ENCODE measurements at places on chromosomes 16 and 17.
A peak's percentile ranks its signal among the peaks of the same experiment; 100 is the strongest.

DNA sequence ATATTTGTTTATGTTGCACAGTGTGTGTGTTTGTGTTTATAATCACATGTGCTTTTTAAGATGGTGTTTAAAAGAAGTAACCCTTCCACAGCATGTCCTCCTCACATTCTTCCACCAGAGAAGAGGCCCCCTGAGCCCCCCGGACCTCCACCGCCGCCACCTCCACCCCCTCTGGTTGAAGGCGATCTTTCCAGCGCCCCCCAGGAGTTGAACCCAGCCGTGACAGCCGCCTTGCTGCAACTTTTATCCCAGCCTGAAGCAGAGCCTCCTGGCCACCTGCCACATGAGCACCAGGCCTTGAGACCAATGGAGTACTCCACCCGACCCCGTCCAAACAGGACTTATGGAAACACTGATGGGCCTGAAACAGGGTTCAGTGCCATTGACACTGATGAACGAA lies 69.2 kb downstream of the CDK12 start:
- no peak for DNase-seq

DNA sequence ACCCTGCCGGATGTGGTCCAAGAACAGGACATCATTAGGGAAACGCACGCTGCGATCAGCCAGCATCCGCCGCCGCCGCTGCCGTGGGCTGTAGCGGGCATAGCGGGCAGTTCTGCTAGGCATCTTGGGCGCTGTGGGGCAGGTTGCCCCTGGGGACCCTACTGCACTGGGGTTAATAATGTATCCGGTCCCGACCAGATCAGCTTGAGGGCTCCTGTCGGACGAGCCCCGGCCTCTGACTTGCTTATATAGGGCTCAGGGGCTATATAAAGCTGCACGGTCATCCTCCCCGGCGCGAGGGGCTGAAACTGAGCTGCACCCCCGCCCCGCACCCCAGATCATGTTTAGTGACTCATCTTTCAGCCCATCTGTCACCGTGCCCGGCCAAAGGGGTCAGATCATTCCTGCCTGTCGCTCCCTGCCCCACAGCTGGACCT lies at the start of gene PPP1R27:
PPP1R27 (minus strand) TSS at position 220 of the 437 bp plus-strand sequence; CDS start at position 123, 97 bp downstream.
- no peak for DNase-seq

GRCh38 chr17:8048736-8049135 lies 9.9 kb downstream of the ALOX15B start:
- no peak for DNase-seq

DNA sequence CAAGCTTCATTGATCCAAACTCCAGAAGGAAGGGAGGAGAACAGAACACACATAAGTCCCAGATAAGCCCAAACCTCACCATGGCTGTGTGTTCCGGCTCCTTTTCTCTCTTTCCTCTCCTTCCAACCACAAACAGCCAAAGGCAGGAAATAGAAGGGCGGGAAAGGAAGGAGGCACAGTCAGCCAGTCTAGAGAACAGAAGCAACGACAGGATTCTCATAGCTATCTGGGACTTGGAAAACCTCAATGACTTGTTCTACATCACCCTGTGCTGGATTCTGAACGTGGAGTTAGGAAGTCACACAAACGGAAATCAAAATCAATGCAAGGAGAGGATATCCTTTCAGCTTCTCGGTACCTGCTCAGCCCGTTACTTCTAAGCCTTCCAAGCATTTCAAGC lies 9.0 kb downstream of the CRK start:
- DNase-seq: no peak

DNA sequence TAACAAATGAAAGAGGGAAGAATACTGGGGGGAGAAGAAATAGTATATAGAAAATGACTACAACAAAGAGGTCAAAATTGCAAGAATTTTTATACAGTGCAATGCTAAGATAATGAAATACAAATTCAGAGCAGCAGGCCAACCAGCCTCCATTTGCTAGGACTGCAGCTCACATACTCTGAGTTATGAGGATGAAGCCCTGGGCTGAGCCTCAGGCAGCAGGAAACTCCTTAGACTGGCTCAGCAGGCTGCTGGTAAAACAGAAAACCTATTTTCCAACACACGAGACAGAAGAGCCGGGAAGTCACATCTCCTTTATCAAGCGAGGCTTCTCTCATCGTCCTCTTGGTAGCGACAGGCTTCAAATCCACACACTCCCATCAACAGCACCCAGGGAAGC lies 296.5 kb downstream of the SLC39A11 start:
- no peak for DNase-seq

- DNase-seq: no peak
Observed at GRCh38 chr17:16887523-16888095, 84.3 kb downstream of the TNFRSF13B start.

DNA sequence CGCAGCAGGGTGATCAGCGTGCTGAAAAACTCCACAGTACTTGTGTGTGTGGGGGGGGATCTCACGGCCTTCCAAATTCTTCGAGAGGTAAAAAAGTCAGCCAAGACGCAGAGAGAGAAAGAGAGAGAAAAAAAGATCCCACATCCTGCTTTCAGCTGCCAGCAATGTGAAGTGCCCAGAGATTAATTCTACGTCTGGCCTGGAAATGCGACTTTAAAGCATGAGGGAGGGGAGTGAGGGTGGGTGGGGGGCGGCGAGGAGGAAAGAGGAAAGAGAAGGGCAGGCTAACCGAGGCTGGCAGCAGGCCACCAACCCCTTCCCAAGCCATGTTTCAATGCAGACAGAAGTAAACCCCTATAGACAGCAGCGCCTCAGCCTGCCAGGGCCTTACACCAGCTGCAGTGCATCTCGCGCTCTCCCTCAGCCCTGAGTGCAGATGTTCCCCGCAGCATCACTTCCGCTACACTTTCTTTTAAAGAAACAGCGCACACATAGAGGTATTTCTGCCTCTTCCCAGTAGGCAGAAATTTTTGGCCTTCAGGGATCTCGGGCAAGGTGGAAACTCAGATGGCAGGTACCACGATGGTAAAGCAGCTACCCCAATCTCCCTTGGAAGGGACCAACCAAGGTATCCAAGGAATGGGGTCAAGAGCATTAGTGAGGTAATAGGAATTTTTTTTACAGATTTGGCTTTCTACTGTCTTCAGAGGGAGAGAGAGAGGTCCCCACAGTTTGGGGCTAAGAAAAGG lies 87.8 kb downstream of the SMG6 start:
- peak; percentile 36 for DNase-seq

DNA sequence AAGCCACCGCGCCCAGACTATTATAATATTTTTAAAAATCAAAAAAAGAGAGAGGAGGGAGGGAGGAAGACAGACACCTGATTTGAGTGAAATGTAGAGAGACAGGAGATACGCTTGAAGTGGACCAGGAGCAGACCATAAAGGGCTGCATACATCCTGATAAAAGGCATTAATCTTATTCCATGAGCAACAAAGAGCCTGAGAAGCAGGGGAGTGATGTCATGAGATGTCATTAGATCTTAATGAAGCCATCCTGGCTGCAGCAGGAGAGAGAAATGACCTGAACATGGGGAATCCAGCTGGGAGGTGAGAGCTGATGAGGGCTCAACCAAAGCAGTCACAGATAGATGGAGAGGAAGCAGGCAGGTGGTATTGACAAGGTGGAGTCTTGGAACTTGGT lies 5.2 kb upstream of the HID1 start:
- DNase-seq: no peak

- no peak for DNase-seq
Observed at GRCh38 chr16:88381820-88382451, 823 bp upstream of the ZNF469 start.

GRCh38 chr17:77959126-77959925 lies 823 bp downstream of the TNRC6C start:
- DNase-seq: no peak

- DNase-seq: peak; percentile 11
Observed at GRCh38 chr17:10698096-10698818, 863 bp downstream of the ADPRM start.

GRCh38 chr16:12160249-12160648 lies 183.7 kb downstream of the SNX29 start:
- DNase-seq: no peak

DNA sequence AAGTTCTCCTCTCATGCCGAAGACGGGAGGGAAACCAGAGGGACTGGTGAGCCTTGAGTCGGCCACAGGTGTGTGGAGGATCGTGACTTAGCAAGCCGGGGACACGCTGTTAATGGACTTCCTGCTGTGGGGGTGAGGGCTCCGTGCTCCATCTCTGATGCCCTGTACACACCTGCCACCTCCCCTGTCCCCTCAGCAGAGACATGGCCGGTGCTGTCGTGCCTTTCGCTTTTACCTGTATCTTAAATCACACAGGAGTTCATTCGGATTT lies 75.9 kb upstream of the ZNF750 start:
- DNase-seq: no peak

DNA sequence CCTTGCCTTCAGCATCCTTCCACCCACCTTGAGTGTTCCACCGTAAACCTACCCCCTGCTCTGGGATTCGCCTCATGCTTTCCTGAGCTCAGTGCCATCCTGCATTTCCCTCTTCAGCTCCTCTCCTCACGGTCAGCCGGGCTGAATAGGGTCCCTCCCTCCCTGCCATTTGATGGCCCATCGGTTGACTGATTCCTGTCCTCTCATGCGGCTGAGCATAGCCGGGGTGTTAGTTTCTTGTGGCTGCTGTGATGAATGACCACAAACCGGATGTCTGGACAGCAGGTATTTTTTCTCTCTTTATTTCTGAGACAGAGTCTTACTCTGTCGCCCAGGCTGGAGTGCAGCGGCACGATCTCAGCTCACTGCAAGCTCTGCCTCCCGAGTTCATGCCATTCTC lies 44.1 kb upstream of the MGAT5B start:
- no peak for DNase-seq

DNA sequence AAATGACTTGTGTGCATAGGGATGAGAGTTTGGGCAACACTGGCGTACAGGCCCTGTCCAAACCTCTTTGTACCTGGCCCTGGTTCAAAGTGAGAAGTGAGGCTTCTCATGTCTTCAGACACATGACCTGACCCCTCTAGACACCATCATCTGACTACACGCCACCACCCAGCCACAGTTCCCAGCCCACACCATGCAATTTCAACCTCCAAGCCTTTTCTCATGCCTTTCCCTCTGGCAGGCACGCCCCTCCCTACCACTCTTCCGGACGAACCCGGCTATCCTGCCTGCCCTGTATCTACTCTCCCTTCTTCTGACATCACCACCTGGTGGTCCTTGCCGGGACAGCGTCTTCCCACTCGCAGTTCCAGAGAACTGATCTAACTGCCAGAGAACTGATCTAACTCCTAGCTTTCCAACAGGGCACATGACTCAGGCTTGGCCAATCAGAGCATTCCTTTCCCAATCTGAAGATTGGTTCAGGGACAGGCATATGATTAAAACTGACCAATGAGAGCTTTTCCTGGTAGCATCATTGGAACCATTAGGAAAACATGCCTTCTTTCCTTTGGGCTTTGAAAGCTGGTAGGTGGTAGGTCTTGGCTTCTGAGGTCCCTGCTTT lies 27.1 kb upstream of the IL21R start:
- peak; percentile 86 for DNase-seq

DNA sequence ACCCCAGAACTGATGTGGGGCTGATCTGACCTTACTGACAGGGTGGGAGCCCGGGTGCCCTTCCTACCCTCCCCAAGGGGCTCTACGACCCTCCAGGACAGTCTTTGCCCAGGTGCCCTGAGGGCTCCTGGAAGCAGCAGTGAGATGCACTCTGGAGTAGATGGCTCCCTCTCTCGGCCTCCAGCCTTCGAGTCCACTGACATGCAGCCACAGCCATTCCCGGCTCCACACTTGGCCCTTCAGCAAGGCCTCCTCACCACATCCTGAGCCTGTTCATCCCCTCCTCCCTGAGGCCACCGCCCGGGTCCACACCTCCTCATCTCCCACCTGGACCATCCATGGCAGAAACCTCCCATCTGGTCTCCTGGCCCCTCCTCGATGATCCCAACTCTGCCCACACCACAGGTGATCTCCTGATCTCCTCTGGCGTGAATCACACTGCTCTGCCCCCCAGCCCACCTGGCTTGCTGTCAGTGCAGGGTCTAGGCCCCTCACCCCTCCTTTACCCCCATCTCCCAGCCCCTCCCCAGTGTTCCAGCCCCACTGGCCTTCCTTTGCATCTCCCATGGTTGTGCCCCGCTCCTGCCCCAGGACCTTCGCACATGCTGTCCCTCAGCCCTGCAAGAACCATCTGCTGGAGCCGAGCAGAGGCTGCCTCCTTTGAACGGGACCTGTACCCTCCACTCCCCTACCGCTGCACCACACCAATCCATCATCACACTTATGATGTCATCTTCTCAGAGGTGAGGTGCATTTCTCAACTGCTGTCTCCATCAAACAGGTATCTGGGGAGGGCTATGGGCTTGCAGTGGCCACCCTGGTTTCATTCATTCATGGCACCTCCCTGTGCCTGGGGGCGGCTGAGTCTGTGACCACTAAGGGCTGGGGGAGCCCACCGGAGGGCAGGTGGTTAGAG lies 44.7 kb downstream of the SOCS1 start:
- DNase-seq: no peak
